ENCODE measurements at places on chromosomes 1 and 21.

DNA sequence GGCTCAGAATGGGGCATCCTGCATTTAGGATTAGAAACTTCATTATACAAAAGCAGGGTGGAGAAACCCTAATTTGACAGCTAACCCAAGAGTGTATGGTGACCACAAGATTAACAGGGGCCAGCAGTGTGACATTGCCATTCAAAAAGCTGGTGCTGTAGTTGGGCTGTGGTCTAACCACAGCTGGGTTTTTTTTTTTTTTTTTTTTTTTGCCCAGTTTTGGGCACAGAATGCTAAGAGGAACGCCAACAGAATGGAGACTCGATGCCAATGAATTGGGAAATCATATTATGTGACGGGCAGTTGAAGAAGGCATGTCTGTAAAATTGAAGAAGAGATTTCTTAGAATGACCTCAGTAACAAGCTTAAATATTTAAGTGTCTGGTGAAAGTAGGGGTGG, 58.4 kb downstream of the NFIA start:
- no peak for DNase-seq

- DNase-seq, result no peak
Observed at GRCh38 chr1:172449585-172450523, 6.0 kb upstream of the PIGC start.

- DNase-seq, result no peak
Observed at GRCh38 chr1:117540532-117540931, 65.3 kb upstream of the TENT5C start.

- DNase-seq, result no peak
Observed at GRCh38 chr1:60935599-60936110, 146.7 kb upstream of the NFIA start.

DNA sequence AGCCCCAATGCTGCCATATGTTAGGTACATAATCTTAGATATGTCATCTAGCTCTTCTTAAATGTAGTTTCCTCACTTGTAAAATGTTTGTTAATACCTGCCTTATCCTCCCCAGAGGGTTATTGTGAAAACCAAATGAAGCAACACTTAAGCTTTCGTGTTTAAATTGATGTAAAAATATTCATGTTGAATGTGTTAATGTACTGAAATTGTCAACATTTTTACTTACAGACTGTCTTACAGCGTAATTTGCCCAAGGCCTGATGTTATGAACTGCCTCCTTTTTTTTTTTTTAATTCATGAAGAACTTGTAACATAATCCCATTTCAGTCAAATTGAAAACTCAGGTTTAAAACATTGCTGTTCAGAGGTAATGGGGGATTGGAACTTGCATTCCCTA, 25.6 kb upstream of the ENAH start:
- DNase-seq, result no peak

GRCh38 chr1:101217148-101217547, 19.7 kb upstream of the S1PR1 start:
- DNase-seq, result no peak

GRCh38 chr1:19423130-19423529, 62.2 kb downstream of the CAPZB start:
- no peak for DNase-seq

DNA sequence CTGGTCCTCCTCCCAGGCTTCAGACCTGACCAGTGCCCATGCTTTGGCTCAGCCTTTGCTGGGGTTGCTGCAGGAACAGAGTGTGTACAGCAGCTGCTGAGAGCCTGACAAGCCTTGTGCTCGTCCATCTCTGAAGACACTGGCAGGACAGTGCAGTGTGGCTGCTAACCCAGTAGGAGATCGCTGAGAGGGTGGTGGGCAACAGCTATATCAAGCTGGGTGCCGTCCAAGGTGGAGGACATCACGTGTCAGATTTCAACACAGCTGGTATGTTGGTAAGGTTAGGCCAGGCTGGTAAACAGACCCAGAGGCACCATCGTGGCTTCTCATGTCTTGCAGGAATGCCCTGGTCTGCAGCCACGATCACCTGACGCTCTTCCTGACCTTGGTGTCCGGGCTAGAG, 17.9 kb upstream of the SLC25A34 start:
- no peak for DNase-seq

DNA sequence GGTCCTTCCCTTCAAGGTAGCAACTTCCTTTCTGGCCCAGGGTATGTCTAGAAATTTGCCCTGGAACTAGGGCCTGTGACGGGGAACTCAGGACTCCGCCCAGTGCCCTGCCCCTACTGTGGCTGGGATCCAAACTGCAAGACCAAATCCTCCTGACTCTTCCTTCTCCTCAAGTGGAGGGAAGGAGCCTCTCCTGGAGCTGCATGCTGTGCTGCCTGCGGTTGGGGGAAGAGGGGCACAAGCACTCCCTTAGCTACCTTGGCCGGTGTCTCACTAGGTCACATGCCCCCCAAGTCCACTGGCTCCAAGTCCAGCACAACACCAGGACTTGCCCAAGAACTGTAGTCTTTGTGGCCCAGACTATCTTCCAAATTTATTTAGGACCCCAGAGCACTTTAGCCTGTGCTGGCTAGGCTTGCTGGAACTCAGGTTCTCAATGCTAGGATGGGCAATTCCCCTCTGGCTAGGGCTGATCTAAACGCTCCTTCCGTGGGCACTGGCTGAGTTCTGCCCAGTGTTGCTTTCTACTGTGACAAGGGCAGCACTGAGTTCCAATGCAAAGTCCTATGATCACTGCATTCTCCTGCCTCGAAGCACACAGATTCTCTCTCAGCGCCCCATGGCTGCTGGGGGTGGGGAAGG, 12.2 kb downstream of the ADSS2 start:
- no peak for DNase-seq

GRCh38 chr21:45292399-45293219, 4.9 kb upstream of the POFUT2 start:
- DNase-seq, result peak; percentile 75

- DNase-seq, result no peak
Observed at GRCh38 chr1:29176576-29176975, 5.1 kb downstream of the SRSF4 start.

- no peak for DNase-seq
Observed at GRCh38 chr21:44378646-44379514, 25.5 kb downstream of the TRPM2 start.

- no peak for DNase-seq
Observed at GRCh38 chr1:203169770-203170520, 5.7 kb downstream of the MYBPH start.

- no peak for DNase-seq
Observed at GRCh38 chr1:65378247-65378946, 42.1 kb upstream of the LEPR start.
